A549 treated with DMSO at 1 μM for 4 hours (cell line): ENCODE measurements at places on chromosomes 1 and 21. TPM values are rescaled to one million over a fixed set of nuclear protein-coding genes. Genes with fewer than 3 reads are reported as not detected.

Gene SYT6
- 0.33 to 0.92 TPM (median 0.55 TPM) in 5 replicates for total RNA-seq

Gene SPRR1A
- total RNA-seq = not detected in 5 replicates

Gene SELL
- 0.10 to 0.34 TPM (median 0.26 TPM) in 5 replicates for total RNA-seq

Gene DCDC2B
- total RNA-seq = not detected in 5 replicates

Gene PROK1
- not detected in 5 replicates for total RNA-seq

Gene RNF223
- total RNA-seq = 0.16 to 0.58 TPM (median 0.39 TPM) in 5 replicates

Gene MINDY1
- total RNA-seq = 2.1 to 3.9 TPM (median 3.1 TPM) in 5 replicates

Gene FOXD3
- total RNA-seq = 0.45 to 0.92 TPM (median 0.79 TPM) in 5 replicates
